NCI-H2029 treated with DMSO at 0.1 percent for 48 hours (cell line): ENCODE measurements at places on chromosomes 2 and 18.

DNA sequence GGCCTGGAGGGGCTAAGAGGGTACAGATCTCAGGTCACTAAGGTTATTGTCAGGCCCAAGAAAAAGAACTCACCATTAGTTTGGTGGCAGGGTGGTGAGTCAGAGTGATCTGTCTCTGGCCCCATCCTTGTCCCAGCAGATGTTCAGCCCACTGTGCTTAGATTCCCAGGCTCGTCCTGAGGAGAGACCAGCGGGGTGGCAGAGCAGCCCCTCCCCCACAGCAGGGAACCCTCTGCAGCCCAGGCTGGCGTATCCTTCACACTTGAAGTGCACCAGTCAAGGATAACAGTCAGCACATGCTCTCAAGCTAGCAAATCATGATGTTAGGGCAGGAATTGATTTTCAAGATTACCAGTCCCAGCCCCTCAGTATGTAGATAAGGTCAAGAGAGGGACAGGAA, 43.1 kb downstream of the TMEM185B start:
- no peak for DNase-seq

GRCh38 chr18:12968619-12969018, 20.8 kb downstream of the SEH1L start:
- DNase-seq = no peak

DNA sequence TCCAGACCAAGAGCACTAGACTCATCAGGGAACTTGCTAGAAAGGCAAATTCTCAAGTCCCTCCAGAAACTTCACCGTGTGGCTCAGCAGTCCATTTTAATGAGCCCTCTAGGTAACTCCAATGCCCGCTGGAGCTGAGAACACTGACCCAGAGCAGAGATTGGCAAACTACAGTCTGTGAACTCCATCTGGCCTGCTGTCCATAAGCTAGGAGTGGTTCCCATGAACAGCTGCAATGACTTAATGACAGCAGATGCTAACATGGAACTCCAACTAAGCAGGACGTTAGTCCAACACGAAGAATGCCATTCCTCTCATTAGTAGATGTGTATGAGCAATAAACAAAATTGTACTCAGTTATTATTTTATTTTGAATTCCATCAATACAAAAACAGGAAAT, 371.9 kb downstream of the STK39 start:
- DNase-seq = no peak

- no peak for DNase-seq
These were observed 56.9 kb downstream of the MCFD2 start for GRCh38 chr2:46858702-46859090.

GRCh38 chr2:191341436-191341835, 96.2 kb downstream of the MYO1B start:
- no peak for DNase-seq
